Occipital lobe (tissue), 3 donors: ENCODE measurements at places on chromosomes 2 and 18.

DNA sequence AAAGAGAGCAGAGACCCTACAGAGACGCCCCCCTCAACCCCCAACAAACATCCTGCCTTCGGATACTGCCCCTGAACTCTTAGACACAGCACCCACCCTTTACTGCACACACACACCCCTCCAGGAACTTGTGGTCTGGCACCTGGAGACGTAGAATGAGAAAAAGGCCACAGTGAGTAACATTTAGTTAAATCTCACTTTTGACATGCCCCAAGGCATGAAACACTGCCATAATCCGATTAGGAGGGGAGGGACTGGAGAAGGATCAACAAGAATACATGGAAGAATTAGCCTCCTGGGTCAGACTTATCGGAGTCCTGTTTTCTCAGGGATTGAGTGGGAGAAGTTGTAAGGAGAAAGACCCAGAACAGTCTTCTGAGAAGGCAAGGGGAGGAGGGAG, 4.1 kb downstream of the CDK5R2 start:
- no peak for DNase-seq

- no peak for DNase-seq
Observed at GRCh38 chr18:63236406-63236805, 83.2 kb downstream of the BCL2 start.

DNA sequence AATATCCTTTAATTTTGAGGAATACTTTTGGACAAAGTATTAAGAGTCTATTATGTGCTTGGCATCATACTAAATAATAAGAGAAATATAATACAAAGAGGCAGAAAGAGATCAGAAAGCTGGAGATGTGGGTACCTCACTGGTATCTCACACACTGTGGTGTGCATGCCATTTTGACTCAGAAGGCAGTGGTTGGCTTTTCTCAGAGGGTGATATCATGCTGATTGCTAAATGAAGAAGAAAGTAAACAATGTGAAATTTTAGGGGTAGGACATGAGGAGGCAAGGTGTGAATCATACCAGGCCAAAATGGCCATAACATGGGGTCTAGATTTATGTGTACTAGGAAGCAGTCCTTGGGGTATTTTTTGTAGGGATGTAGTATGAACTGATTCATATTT, 16.6 kb upstream of the SPOPL start:
- DNase-seq: no peak

- DNase-seq: no peak
Observed at GRCh38 chr2:104774631-104775030, 79.3 kb upstream of the POU3F3 start.

DNA sequence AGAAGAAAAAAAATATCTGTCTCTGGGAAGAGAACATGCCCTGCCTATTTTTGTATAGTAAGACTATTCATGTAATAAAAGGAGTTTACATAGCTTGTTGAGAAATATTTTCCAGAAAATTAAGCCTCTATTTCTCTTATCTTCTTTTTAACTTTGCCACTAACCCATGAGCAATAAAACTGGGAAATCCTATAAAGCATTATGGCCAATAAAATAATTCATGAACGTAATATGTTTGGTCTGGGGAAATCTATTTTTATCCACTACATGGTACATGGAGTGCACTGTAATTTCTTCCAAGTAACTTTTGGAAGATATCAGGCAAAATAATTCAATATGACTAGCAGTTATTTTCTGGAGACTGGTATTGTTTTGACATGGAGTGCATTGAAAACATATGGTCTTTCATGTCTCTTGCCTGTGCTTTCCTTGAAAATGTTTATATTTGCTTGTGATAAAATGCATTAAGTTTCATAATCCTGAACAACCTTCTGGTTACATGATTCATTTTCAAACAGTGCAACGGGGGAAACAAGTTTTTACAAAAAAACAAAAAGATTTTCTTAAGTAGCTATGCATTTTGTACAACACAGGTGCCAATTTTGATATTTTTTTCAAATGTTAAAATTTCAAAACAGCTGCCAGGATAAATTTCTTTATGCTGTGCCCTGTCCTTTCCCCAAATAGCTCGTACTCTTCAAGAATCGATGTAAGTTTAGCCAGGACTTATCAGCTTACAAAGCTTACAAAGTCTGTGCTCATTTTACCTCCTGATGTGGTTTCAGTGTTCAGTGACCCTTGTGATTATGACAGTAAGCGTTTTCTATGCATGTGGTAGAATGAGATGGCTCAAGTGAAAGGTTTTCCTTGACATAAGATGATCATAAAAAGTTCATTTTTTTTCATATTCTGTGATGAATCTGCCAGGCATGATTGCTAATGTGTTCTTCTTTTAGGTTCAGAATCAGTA, 194.5 kb downstream of the UBE2E3 start:
- DNase-seq: no peak

DNA sequence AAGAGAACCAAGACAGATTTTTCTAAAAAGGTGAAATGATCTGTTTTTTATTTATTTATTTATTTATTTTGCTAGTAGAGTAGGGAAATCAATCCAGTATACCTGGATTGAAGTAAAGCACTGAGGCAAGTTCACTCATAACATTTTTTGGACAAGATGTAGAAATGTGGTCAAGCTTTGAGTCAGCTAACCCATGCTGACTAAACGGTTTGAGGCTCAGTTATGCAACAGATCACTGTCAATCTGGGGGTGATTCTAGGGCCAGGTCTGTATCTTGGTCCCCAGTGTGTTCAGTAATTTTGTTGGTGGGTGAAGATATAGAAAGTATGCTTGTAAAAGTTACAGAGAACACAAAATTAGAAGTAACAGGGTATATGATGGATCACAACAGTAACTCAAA, 60.2 kb downstream of the RMDN2 start:
- DNase-seq: no peak

DNA sequence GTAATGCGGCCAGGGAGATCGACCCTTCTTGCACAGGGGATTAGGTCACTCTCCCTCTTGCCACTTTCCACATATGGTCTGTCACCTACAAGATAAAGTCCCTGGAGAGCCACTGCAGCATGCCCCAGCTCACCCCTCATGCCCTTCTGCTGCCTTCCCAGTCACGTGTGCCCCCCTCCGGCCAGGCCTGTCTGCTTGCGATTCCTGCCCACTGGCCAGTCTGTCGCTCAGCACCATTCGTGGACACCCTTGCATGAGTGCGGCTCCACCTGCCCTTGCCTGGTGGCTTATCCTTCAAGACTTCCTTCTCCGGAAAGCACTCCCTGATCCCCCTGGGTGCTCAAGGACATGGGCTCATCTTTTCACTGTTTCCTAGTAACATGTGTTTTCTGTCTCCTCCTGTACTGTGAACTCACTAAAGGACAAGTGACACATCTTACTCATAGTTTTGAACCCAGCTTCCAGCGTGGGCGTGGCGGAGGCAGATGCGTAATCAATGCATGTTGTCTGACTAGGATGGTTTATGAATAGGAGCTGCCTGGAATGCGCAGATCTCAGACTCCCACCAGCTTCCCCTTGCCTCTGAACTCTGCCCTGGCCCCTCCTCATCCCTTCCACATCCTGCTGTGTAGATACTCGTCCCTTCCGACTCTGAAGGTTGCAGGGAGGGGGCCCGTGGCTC, 7.8 kb upstream of the NT5DC4 start:
- no peak for DNase-seq

- no peak for DNase-seq
Observed at GRCh38 chr2:54681416-54681815, 42.0 kb upstream of the EML6 start.

DNA sequence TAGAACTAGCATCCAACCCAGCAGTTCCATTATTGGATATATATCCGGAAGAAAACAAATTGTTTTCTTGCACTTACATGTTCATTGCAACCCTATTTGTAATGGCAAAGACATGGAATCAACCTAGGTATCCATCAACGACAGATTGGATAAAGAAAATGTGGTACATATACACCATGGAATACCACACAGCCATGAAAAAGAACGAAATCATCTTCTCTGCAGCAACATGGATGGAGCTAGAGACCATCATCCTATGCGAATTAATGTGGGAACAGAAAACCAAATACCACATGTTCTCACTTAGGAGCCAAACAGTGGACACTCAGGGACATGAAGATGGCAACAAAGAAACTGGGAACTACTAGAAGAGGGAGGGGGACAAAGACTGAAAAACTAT, 352.7 kb downstream of the CDH2 start:
- DNase-seq: no peak

- no peak for DNase-seq
Observed at GRCh38 chr18:69830189-69830588, 117.5 kb downstream of the CD226 start.

DNA sequence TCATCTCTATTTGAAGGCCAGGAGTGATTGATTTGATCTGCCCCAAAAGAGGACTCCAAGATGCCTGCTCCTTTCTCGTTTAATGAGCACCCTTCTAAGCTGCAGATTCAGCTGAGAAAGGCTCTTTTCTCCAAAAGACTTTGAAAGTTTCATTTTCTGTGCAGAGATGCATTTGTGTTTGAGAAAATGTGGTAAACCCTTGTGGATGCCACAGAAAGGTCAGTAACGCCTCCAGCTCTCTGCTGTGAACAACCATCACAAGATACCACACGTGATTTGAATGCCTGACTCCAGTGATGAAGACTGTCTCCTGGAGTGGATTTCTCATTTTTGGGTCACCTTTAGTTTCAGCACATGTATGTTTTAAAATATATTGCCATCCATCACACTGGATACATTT, 35.0 kb upstream of the CCDC85A start:
- no peak for DNase-seq

DNA sequence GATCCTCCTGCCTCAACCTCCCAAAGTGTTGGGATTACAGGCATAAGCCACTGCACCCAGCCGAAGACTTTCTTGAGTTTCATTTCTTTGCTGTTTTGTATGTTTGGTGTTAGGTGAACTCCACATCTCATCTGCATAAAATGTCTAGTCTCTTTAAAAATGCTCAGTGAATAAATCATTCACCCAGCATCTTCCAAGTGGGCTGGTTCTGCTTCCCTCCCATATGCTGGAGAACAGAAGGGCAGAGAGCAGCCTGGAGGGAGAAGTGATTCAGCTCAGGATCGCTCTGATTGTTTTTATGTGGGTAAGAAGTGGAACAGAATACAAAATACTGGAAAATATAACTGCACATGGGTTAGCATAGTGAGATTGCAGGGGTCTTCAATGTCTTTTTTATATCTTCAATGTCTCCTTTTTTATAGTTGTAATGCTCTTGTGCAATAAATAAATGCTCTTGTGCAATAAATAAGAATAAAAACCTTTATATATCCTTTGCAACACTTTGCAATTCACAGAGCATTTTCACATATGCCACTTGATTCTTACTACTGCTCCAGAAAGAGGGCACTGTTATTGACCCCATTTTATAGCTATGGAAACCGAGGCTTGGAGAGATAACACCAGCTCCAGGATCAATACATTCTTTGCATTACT, 253.0 kb upstream of the NCKAP5 start:
- DNase-seq: no peak

DNA sequence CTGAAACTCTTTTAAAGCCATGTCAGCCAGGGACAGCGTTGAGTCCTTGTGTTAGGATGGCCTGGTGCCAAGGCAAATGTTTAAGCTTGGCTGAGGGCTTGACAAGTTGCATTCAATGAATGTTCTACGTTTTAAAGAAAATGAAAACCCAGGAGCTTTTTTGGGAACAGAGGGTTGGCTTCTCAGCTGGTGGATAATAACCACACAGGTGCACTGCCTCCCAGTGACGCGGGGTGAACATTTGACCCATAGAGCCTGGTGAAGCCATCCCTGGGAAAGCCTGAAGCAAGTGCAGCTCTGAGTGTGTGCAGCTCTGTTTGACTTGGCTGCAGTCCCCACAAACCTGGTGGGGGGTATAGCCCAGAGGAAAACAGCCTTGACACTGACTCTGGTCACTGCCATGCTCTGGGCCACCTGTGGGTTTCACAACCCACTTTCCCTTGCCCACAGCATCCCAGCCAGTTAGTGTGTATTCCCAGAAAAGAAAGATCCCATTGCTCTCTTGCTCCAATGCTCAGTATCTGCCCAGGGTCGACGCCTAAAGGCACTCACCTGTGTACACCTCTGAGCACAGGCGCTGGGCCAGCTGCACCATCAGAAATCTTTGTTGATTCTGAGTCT, 874.9 kb downstream of the RNF144A start:
- no peak for DNase-seq

- DNase-seq: no peak
Observed at GRCh38 chr2:221073326-221074049, 498.6 kb downstream of the EPHA4 start.

GRCh38 chr2:157087373-157088002, 170.0 kb upstream of the GALNT5 start:
- no peak for DNase-seq

- no peak for DNase-seq
Observed at GRCh38 chr2:59899692-59900091, 653.8 kb downstream of the BCL11A start.

- DNase-seq: no peak
Observed at GRCh38 chr2:148305476-148305875, 284.6 kb downstream of the MBD5 start.

- no peak for DNase-seq
Observed at GRCh38 chr2:212646698-212647366, 108.2 kb upstream of the ERBB4 start.

DNA sequence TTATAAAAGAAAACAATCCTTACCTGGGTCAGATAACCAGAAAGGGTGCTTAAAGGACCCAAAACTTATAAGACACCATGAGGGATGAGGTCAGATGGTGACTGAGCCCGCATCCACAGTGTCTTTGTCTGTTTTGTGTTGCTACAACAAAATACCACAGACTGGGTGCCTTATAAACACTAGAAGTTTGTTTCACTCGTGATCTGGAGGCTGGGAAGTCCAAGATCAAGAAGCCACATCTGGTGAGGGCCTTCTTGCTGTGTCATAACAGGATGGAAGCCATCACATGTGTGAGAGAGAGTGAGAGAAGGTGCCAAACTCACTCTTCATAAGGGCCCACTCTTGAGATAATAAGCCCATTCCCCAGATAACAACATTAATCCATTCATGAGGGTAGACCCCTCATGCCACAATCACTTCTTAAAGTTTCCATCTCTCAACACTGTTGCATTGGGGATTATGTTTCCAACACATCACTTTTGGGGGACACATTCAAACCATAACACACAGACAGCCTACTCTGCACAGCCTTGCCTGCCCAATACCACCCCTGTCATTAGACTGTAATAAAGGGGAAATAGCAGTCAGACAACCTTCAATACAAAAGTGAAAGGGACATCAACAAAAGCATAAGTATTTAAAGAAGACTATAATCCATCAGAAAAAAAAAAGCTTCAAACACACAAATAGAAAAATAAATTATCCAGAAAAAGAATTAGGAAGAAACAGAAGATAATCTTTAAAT, 249.8 kb downstream of the ANAPC1 start:
- no peak for DNase-seq

DNA sequence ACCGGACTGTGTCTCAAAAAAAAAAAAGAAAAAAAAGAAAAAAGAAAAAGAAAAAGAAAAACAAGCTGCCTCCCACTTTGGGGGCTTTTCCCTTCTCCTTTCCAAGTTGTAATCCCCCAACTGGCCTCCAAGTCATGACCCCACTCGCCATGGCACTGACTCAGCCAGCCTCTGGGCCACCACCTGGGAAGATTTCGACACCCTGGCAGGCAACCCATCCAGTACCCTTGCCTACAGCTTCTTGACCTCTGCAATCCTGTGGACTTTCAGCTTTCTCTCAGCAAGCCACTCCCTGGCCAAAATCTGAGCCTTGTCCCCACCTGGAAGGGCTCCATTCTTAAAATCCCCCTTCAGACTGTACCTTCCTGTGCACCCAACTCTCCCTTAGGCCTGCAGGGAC, 22.3 kb upstream of the FOSL2 start:
- no peak for DNase-seq

- DNase-seq: no peak
Observed at GRCh38 chr2:190653231-190653630, 4.3 kb downstream of the NAB1 start.

GRCh38 chr2:240372101-240372500, 63.4 kb upstream of the GPC1 start:
- DNase-seq: no peak
